ENCODE measurements at places on chromosomes 2 and 18.
A peak's percentile ranks its signal among the peaks of the same experiment; 100 is the strongest.

- peak; percentile 20 for DNase-seq
- no peaks in the 10 kb centered on the region for H3K27me3 ChIP-seq
- no peak overlapping the region for H3K4me3 ChIP-seq
- H3K36me3 ChIP-seq = no peaks in the 10 kb centered on the region
Observed at GRCh38 chr2:207482630-207483029, 47.1 kb upstream of the CREB1 start.

DNA sequence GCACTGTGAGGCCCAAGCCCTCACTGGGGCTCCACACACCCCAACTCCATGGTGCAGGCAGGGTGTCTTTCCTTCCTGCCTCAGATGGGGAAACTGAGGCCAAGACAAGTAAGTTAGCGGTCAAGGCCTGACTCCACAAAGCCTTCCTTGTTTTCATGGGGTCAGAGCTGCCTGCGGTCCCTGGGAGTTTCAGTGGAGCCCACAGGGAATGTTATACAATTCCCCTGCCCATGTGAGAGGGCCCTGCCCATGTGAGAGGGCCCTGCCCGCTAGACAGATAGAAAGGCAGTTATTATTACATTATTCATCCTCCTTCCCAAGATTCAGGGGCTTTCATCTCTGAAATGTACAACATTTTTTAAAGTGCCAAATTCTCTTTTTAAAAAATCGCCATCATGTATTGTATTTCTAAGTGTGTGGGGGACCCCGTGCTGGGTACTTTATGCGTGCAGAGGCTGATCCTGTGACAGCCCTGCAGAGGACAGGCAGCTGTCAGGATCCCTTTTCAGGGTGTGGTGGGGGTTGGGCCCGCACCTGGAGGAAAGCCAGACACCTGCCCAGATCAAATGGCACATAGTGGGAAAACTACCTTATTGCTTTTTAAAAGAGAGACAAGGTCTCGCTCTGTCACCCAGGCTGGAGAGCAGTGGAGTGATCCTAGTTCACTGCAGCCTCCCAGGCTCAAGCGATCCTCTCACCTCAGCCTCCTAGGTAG lies 23.4 kb downstream of the FBLN7 start:
- H3K36me3 ChIP-seq = no peaks in the 10 kb centered on the region
- no peak for DNase-seq
- no peak overlapping the region for H3K27ac ChIP-seq

DNA sequence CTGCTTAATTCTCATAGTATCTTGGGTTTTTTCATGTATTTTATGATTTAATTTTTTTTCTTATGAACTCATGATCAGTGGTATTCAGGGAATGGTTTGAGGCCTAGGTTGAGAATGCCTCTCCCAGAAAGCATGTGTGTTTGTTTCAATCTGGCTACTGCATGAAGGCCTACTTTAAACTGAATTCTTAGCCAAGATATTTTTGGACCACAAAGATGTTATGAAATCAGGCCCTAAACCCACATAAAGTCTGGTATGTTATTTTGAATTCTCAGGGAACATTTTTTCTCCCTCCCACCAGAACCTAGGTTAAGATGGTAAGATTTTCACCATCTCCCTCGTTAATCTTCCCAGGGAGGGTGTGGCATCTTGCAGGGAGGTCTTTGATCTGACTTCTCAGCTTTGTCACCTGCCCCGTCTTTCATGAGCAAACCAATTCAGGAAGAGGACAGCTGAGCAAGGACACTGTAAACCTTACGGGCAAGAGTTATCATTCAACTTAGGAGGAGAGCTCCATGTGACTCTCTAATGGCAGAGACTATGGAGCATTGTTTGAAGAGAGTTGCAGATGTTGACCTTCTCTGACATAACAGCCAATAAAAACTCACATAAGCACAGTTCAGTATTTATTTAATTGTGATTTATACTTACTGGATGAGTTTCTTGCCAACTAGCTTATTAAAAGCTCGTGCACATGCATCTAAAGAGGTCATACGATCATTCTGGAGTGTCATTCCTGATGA lies 21.3 kb upstream of the ACKR3 start:
- H3K36me3 ChIP-seq = no peaks in the 10 kb centered on the region
- H3K27ac ChIP-seq = no peak overlapping the region
- no peaks in the 10 kb centered on the region for H3K4me1 ChIP-seq
- H3K27me3 ChIP-seq = peaks cover 2% of the 10 kb centered on the region
- H3K4me3 ChIP-seq = no peak overlapping the region

GRCh38 chr2:97653473-97653872 lies 7.6 kb downstream of the COX5B start:
- H3K4me3 ChIP-seq = no peak overlapping the region
- no peak overlapping the region for H3K27ac ChIP-seq
- no peaks in the 10 kb centered on the region for H3K27me3 ChIP-seq
- no peaks in the 10 kb centered on the region for H3K4me1 ChIP-seq

DNA sequence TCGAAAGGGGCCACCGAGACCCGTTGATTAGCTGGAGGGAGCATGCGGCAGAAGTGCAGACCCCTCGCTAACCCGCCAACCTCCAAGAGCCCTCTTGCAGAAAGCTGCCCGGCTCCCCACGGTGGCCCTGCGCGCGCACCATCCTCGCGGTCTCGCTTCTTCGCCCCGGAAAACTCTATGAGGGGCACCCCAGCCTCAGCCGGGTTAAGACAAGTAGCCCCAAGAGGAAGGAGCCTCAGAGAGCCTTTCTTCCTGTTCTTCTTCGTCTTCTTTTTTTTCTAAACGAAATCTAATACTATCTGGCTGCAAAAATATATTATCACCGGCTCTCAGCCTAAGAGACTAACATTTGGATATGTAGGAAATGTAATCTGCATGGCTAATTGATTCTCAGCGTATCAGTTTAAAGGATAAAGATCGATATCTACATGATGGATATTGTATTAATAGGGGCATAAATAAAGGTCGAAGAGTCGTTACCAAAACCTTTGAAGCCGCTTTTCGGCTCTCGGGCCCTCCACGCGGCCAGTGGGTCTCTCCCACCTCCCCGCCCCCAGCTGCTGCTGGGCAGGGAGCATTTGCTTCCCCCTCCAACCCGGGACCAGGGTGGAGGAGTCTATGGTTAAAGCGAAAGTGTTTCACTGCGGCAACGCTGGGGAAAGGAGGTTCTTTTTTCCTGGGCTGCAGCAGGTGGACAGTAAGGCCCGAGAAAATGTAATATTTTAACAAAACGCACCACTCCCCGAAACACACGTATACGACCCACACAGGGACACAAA lies 6.1 kb upstream of the PAX3 start:
- no peaks in the 10 kb centered on the region for H3K36me3 ChIP-seq
- H3K4me3 ChIP-seq = peak overlapping the region; percentile 51
- peaks cover 13% of the 10 kb centered on the region for H3K4me1 ChIP-seq
- H3K27me3 ChIP-seq = peaks cover 97% of the 10 kb centered on the region

- H3K4me1 ChIP-seq = peaks cover 7% of the 10 kb centered on the region
- peak; percentile 14 for DNase-seq
- peaks cover 16% of the 10 kb centered on the region for H3K36me3 ChIP-seq
- no peaks in the 10 kb centered on the region for H3K27me3 ChIP-seq
- peak overlapping the region; percentile 31 for H3K4me3 ChIP-seq
Observed at GRCh38 chr2:189782221-189782671, 1.9 kb downstream of the ORMDL1 start.

- H3K4me1 ChIP-seq = peaks cover 40% of the 10 kb centered on the region
- no peaks in the 10 kb centered on the region for H3K36me3 ChIP-seq
- no peak for DNase-seq
Observed at GRCh38 chr2:240375024-240375645, 60.3 kb upstream of the GPC1 start.

All from astrocyte (in vitro differentiated cells and primary cell).